Stimulated activated CD4-positive, alpha-beta T cell treated with anti-CD3 and anti-CD28 coated beads, Interleukin-12 subunit alpha, Interleukin-12 subunit beta, amount 100 ng/mL, for 24 hours (primary cell): ENCODE measurements at places on chromosomes 11 and 22.

GRCh38 chr11:114396916-114397315 lies 3.4 kb downstream of the C11orf71 start:
- no peak for DNase-seq

DNA sequence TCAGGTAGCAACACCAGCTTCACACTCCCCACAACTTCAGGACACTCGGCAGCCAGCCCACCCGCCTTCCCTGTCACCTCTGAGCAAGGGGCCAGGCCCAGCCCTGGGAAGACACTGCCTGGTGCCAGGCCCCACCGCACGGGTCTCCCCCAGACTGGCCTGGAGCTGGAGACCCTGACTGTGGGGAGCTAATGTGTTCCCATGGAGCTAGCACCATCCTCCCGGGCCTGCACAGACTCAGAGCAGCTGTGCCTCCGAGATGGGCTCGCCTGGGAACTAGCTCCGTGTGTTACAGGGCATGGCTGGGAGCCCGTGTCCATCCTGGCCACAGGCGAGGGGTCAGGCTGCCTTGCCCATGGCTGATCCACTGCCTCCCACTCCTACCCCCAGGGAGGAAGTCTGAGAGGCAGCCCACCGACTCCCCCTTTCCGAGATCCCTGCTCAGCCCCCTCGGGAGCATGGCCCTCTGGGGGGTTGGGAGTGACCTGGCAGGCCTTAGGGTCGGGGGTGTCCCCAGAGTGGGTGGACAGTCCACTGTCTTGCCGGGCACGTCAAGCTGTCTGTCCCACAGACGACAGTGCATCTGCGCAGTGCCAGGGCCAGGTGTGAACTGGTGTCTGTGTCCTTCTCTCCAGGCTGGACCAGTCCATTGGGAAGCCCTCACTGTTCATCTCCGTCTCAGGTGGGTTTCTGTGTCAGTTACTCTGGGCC lies 76.7 kb upstream of the KCNQ1OT1 start:
- no peak for DNase-seq

DNA sequence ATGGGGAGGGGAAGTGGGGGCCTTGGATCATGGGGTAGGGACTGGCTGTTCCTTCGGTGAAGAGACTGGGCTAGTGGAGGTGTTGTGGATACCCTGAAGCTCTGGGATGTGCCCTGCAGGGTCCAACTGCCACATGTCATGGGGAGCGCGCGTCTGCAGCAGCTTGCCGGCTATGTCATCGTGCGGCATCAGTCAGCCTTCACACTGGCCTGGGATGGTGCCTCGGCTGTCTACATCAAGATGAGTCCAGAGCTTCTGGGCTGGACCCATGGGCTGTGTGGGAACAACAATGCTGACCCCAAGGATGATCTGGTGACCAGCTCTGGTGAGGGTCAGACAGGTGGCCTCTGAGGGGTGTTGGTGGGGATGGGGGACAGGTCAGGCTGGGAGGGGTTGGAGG lies 9.9 kb downstream of the OTOG start:
- DNase-seq = no peak

DNA sequence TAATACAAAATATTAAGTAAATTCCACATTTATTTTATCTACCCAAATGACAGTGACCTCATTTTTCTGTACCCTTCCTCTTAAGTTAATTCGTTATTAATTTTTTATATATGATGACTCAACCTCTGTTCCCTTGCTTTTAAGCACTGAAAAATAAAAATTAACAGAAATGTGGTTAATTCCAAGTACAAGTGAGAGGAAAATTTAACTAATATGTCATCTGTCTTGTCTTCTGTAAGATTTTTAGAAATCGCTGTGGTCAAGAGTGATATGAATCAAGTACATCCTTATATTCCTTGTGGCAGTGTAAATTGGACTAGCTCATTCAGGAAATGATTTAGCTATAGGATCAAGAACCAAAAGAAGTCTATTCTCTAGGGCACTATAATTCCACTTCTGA lies 74.5 kb downstream of the PDHX start:
- DNase-seq = no peak

GRCh38 chr11:16997624-16998023 lies 16.6 kb downstream of the PLEKHA7 start:
- DNase-seq = no peak
